Suppressor macrophage (primary cell): ENCODE measurements at places on chromosomes 11 and 22.

DNA sequence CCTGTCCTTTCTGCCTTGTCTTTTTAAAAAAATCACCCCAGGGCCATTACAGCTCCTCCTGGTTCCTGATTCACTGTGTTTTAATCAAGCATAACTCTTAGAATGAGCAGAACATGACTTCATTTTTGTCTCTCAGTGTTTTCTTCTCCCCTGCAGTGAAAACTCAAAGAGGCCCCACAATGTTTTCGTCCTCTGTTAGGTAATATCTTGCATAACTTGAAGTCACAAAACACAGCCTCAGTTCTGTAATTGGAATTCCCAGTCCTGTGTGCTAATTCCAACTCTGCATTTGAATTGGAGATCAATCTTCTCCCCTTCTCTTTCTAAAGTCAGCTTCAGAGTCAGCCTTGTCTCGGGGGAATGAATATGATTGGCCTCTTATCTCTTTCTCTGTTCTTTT lies 186.5 kb upstream of the NAV2 start:
- no peak for DNase-seq

DNA sequence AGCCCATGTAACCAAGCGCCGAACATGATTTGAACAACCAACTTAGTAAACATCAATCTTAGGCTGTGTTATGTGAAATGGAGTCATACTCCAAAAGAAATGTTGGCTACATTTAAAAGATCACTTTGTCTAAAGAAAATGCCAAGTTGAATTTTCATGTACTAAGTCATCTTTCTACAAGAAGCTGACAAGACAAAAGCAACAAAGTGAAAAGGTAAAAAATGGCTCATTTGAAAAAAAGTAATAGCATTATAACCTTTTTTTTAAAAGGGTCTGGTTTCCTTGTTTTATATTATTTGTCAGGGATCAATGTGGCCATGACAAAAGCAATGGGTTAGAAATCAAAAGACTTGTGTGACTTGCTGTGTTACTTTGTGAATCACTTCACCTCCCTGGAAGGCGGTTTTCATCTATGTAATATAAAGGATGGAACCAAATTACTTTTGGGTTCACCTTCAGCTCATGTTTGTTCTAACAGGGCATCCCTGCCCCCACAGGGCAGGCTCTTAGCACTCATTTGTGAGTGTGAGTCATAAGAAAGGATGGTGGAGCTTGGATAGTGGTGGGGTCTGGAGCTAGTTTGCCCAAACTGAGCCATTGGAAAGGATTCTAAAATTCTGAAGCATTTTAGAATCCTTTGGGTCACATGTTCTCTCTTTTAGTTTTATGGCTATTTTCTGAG lies 131.9 kb upstream of the MTMR2 start:
- no peak for DNase-seq

DNA sequence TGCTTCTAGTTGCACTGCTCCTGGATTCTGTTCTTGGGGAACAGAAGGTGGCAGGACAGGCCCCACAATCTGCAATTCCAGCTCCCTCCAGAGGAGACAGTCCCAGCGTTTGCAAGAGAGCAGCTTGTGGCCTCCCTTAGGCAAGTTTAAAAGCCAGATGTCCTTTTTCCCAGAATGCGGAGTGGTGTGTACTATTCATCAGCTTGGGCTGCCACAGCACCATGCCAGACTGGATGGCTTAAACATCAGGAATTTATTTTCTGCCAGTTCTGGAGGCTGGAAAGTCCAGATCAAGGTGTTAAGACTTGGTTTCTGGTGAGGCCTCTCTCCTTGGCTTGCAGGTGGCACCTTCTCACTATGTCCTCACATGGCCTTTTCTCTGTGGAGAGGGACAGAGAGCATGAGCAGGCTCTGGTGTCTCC lies 11.7 kb downstream of the MIAT start:
- DNase-seq = peak; percentile 55

DNA sequence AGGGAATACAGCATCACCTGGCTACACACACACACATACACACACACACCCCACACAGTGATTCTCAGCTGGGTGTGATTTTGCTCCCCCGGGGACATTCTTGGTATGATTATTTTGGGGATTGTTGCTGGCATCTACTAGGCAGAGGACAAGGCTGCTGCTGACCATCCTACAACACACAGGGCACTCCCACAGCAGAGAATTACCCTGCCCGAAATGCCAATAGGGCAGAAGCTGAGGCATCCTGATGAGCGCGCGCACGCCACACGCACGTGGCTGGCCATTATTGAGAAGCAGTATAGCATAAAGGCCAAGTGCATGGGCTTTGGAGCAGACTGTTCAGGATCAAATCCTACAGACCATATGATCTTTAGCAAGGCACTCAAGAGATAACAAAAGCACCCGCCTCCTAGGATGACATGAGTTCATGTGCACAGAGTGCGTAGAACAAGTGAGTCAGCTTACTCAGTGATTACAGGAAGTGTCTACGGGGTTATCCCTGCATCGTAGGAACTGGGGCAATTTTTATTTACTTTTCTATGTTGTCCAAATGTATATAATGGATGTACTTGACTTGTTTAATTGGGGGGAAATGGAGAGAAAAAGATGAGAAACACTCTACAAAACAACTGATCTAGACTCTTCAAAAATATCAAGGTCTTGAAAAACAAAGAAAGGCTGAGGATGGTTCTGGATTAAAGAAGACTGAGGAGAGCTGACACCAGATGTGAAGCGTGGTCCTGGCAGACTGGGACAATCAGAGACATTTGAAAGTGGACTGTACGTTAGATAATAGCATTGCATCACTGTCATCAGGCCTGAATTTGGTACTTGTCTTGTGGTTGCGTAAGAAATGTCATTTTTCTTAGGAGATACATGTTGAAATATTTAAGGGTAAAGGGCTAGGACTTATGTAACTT lies 7.2 kb upstream of the EHD1 start:
- DNase-seq = peak; percentile 95

- DNase-seq = peak; percentile 59
Measured at GRCh38 chr22:23137905-23138561, 3.8 kb downstream of the RSPH14 start.

GRCh38 chr11:45662665-45663485 lies 2.5 kb downstream of the CHST1 start:
- DNase-seq = peak; percentile 11

DNA sequence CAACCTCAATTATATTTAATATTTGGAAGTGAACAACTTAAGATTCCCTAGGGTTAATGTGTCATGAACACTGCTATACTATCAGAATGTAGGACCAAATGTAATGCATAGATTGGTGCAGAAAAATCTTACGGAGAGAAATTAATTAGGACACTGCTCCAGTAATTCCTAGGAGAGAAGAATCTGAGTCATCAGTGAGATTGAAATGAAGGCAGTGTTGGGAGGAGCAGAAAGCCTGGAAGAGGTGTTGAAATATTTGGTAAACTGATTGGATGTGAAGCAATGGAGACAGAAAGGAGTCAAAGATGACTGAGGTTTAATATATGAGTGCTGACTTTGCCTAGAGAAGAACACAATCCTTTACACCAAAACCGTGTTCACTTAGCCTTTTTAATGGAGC lies 836.0 kb downstream of the FAM181B start:
- no peak for DNase-seq

- DNase-seq = no peak
Measured at GRCh38 chr11:134502153-134502550, 90.1 kb upstream of the B3GAT1 start.

GRCh38 chr22:34814260-34815025 lies 251.5 kb upstream of the ISX start:
- peak; percentile 16 for DNase-seq

DNA sequence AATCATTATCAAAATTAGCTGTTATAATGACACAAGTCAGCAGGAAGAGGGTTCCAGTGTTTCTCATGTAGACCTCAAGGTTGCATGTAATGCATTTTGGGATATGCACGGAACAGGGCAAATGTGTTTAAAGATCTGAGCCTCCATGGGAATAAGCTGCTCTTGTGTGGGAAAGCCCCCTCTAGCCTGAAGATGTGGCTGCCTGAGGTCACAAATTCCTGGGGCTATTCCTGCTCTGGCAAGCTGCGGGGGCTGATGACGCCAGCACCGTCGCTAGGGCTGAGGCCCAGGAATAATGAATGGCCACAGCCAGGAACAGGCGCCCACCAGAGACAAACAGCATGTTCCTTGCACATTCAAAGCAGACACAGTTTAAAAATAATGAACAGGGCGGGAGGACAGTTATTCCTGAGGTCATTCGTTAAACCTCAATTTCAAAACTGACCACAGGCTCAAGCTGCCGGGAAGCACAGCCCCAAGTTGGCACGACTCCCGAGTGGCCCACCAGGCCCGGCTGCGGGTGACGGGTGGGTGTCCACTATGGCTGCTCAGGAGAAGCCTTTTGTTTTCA lies 11.7 kb downstream of the OSBPL5 start:
- peak; percentile 40 for DNase-seq

DNA sequence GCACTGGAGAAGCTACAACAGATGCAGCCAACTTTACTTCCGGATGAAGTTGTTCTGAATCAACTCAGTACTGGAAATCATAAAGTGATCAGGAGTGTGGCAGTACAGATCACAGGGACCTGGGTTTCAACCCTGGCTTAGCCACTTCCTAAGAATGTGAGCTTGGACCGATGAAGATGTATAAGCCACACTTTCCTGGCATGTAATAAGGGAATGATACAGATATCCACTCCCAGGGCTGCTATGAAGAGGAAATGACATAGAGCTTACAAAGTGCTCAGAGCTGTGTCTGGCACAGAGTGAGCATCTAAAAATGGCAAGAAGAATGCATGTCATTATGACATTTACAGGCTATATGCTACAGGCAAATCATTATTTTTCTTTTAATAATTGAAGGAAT lies 378.7 kb downstream of the NTM start:
- DNase-seq = no peak

DNA sequence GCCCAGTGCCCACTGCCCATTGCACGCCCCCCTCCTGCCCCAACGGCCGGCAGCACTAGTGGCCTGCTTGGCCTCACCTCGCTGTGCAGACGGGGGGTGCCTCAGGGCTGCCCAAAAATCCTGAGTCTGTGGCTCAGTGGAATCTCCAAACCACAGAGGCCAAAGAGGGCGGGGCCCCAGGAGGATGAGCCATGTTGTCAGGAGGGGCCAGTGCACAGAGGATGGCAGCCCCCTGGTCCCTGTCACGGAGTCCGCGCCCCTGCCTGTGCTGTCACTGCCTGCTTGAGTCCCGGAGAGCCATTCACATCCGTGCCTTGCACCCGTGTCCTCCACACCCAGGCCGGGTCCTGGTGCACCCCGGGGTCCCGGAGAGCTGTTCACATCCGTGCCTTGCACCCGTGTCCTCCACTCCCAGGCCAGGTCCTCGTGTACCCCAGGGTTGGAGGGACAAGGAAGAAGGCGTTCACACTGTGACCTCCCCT lies 36.4 kb upstream of the MUC5AC start:
- DNase-seq = no peak
